ENCODE measurements at places on chromosomes 1 and 21. TPM values are rescaled to one million over a fixed set of nuclear protein-coding genes. Genes with fewer than 3 reads are reported as not detected.

BCAN gene
- not detected for total RNA-seq

FCER1G gene
- 0.29 TPM for total RNA-seq

CYP4X1 gene
- 0.59 TPM for total RNA-seq

EXO5 gene
- total RNA-seq, result 12.3 TPM

C1orf141 gene
- not detected for total RNA-seq

RGS4 gene
- total RNA-seq, result 130 TPM

RERE gene
- total RNA-seq, result 53.0 TPM

EDARADD gene
- 1.4 TPM for total RNA-seq

All from osteoblast (primary cell).